ENCODE measurements at places on chromosomes 16 and 17.

GRCh38 chr17:45320931-45321461, 4.2 kb upstream of the MAP3K14 start:
- peak; percentile 96 for DNase-seq

- no peak for DNase-seq
Measured at GRCh38 chr17:7754656-7755055, 37.1 kb downstream of the DNAH2 start.

GRCh38 chr16:85491798-85492294, 121.3 kb upstream of the GSE1 start:
- DNase-seq: no peak

GRCh38 chr17:44940317-44940716, 7.3 kb downstream of the KIF18B start:
- peak; percentile 68 for DNase-seq

DNA sequence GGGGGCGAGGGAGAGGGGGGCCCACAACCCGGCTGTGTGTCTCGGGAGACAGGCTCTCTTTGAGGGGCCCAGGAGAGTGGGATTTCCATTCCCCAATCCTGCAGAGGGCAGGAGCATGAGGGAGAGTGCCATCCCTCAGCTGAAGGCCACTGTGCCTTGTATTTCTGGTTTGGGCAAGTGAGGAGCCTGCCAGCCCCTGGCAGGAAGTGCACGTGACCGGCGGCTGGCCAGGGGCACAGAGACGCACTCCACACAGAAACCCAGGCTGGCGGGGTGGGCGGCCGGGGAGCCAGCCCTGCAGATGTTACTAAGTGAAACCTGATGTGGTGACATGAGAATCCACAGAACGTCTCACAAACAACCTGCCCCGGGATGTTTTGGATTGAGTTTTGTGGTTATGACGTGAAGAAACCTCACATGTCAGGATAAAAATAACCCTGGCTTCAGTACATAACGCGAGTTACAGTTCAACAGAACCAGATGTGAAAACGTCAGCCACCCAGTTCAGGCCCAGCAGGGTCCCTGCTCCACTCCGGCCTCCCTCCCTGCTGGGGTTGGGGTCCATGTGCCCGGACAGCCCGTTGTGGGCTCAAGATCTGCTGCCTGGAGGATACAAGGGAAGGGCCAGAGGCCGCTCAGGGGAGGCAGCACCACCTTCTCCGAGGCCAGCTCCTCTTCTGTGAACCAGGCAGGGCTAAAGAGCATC, 51.7 kb upstream of the MTSS2 start:
- peak; percentile 76 for DNase-seq

DNA sequence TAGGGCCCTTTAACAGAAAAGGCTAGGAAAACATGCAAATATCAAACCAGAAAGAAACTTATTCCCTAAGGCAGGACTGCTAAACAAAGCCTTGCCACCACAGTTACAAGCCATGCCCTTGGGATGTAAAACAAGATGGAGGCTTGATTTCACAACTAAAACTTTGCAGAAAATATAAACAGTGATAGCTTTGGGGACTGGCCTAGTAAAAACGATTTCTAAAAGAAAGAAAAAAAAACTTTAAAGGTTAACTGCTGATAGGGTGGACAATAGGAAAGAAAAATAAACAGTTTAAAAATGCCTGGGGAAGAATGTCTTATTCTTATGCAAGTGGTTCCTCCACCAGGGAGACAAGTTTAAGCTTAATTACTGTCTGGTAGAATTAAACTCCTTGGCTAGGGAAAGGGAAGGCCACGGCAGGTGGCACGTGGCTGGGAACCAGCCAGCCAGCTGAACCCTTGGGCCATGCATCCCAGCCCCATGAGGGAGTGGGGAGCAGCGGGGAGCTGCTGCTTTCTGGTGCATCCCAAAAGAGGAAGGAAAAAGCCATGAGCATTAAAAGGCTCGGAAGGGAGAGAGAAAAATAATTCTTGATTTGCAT, 10.7 kb upstream of the TMC5 start:
- DNase-seq: no peak

DNA sequence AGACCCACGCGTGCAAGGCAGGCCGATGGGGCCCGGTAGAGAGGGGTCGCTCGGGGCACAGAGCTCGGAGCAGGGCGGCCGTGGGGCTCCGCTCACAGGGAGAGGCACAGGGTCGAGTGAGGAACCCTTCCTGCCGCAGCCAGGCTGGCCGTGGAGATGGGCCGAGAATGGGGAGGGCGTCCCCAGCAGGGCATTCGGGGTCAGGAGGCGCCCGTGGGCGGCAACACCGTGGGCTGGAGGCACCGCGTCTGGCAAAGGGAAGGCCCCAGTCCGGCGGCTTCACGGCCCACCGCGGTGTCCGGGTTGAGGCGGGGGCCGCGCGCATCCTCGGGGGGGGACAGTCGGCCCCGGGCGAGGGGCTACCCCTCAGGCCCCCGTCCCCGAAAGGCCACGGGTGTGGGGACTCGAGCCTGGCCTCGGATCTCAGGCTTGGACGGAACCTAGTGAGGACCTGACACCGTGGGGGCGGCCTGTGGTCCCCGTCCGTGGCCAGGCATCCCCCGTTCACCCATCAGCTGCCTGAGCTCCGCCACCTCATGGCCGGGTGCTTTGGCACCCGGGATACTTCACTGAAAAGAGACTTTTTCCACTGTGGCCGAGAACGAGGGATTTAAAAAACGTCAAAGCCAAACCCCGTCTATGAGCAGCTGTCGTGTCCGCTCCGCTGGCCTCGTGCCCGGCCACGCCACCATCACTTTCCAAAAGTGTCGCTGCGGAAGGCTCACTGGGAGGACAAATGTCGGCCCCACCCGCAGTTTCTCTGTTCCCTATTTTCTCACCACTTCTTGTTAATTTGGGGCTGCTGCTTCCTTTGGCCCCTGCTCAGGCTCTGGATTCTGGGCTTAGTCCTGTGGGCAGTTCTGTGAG, 73.6 kb downstream of the METRNL start:
- DNase-seq: no peak

- DNase-seq: no peak
Measured at GRCh38 chr17:74995847-74996246, 8.4 kb downstream of the CDR2L start.

DNA sequence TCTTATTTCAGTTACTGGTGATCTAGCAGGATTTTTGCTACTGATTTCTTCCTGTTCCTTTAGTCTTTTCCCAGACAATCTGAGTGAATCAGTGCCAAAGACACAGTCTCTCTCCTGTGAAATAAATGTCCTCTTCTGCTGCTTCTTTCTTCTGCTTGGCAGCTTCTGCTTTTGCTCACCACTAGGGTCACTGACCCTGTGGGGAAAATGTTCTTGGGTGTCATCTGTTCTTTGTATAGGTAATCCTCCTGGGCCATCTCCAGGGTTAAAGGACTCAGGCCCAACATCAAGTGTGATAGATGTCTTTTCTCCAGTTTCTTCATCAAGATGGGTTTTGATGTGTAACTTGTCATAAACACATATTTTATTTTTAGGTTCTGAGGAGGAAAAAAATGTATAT, 5.2 kb downstream of the PALB2 start:
- no peak for DNase-seq

DNA sequence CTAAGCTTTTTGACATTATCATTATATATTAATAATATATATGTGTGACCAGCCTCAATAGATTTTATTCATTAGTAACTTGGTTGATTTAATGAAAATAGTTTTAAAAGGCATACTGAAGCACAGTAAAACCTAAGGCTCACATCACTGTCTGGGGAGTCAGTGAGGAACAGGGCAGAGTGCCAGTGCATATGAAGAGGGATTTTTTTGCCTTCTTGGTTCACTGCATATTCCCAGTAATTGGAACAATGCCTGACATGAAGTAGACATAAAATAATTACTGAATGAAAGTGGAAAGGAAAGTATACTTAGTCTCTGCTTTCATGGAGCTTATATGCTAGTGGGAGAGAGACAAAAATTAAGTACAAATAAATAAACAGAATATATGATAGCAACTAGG, 81.1 kb downstream of the FTO start:
- DNase-seq: no peak

DNA sequence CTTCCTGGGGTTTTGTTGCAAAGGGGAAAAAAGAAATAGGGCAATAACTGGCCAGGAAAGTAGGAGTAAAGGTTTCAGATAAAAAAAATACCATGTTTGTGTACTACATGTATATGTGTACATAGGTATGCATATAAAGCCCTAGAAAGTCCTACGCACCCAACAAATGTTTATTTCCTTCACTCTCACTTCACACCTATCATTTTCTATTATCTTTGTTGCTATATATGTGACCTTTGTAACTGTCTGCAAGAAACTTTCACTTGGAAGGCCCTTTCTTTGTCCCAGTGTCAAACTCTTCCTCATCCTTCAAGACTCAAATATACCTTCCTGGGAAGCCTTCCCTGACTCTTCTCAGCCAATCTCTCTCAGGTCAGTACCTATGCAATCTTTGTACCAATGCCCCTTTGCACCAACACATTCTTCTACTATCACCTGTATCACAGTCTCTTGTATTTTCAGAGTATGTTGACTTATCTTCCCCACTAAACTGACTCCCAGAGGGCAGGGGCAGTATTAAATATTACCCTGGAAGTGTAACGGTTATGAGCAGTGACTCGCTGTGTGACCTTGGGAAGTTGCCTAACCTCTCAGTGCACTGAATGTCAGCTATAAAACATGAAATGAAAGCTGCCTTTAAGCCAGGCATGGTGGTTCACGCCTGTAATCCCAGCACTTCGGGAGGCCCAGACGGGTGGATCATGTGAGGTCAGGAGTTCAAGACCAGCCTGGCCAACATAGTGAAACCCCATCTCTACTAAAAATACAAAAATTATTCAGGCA, 6.5 kb downstream of the XPO6 start:
- DNase-seq: no peak

DNA sequence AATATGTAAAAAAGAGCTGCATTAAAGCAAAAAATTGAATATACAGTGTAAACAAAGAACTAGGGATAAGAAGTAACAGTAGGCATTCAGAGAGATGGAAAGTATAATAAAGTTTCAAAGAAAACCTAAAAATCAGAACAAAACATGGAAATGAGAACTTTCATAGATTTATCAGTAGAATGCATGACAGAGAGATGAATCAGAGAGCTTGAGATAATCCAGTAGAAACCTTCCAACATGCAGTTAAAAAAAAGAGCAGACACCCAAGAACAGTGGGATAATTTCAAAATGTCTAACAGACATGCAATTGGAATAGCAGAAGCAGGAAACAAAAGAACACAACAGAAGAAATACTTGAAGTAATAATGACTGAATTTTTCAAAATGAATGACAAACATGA, 1384.2 kb downstream of the CDH11 start:
- no peak for DNase-seq

- DNase-seq: no peak
Measured at GRCh38 chr17:17545984-17546383, 45.5 kb downstream of the PEMT start.

DNA sequence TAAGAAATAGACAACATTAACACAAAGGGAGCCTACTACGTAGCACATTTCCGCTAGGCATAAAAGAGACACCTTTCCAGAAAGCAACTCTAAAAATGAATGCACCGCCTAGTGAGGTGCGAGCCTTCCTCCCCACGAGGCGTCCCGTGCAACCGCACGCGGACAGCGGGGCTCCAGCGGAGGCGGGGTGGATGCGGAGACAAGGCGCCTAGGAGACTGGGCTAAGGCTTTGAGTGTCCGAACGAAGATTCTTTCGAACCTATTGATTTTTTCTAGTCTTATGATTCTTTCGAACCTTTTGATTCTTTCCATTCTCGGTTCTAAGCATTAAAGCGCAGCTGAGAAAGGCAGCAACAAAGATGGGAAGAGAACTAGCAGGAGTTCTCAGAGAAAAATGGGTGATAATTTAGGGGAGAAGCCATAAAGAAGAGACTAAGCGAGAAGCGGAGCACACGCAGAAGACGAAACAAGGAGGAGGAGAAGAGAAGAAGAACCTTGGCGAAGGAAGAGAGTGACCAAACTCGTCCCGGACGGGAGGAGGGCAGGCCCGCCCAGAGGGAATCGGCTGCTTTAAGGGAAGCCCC, 394 bp upstream of the CPD start:
- no peak for DNase-seq

- peak; percentile 23 for DNase-seq
Measured at GRCh38 chr16:84999200-84999599, 12.1 kb downstream of the ZDHHC7 start.

DNA sequence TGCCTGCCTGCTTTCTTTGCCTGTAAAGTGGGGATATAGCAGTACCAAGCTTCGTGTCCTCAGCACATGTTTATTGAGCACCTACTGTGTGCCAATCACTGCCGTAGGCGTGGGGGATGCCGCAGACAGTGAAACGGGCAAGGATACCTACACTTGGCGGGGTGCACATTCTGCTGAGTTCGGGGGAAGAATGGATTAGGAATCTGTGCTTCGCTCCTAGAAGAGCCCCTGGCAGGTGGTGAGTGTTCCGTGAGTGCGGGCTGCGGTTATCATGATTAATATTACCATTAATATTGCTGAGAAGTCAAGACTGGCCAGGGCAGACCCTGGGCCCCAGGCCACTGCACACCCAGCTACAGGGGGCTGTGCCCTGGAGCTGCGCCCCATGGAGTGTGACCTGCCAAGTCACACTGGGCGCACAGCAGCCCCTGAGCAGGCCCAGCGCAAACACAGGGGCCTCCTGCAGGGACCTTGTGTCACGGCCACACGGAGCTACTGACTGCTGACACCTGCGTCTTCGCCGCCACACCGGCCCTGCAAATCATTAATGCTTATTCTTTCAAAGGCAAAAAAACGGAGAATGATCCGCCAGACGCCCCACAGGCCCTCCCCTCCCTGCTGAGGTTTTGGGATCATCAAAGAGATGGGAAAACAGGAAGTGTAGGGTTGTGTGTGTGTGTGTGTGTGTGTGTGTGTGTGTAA, 213.4 kb upstream of the GSE1 start:
- no peak for DNase-seq

DNA sequence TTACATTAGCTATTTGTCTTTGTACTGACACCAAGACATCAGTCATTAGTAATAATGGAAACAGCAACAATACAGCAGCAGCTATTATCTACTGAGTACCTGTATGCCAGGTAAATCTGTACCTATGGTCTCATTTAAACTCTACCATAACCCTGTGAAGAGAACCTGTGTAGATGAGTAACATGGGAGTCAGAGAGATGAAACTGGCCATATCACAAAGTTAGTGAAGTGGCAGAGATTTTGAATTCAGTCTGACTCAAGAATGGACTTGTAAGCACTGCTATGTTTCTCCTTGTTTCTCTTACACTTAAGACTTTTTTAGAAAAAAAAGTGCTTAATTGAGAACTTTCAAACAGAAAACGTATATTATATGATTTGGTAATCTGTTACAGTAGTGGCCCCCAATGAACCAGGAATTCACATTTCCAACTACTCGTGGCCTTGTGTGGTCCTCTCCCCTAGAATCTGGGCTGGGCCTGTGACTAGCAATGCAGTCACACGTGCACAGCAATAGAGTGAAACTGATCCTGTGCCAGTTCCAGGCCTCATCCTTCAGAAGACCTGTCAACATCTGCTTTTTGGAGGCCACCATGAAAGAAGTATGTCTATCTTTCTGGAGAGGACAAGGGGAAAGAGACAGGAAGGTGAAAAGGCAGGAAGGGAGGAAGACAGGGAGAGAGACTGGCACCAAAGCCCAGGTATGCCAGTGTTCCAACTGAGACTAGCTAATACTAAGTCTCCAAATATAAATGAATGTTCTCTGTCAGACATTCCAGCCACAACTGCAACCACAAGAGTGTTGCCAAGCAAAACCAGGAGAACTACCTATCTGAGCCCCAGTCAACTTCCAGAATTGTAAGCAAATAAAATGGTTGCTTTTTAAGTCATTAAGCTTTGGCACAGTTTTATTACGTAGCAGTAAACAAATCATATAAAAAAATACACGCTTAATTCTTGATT, 12.0 kb downstream of the CRLF3 start:
- peak; percentile 17 for DNase-seq

- DNase-seq: no peak
Measured at GRCh38 chr16:11560701-11561453, 25.8 kb downstream of the LITAF start.

GRCh38 chr17:57257195-57257894, 1.0 kb downstream of the MSI2 start:
- peak; percentile 5 for DNase-seq

All from HCEC 1CT (cell line).